ENCODE measurements at places on chromosomes 1 and 21.

DNA sequence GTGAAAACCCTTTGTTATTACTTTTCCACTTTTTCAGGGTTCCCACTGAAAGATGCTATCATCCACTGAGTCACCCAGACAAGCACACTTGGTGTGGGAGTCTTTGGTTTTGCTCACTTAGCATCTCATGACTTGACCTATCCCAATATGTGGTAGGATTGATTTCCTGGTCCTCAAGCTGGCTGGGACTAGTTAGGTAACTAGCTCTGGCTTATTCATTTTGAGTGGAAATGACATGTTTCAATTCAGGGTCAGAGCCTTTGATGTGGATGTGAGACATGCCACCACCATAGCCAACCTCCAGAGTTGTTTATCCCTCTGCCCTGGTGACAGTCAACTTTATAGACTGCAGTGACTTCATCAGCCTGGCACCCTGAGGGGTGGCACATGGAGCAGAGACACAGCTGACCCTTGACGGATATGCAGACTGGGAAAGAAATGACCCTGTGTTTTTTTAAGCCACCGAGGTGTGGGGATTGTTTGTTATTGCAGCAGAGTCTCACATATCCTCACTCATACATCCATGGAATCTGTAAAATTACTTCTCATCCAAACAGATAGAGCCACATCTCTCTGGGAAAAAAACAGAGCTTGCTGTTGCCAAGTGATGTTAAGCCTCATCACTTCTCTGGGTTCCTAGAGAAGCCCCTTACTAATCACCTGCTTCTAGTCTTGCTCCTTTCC, 699.9 kb downstream of the MATN1 start:
- no peak for DNase-seq

- no peak for DNase-seq
These were observed 49.6 kb upstream of the DAB1 start for GRCh38 chr1:57473448-57473847.

GRCh38 chr21:42746240-42746592, 92.8 kb downstream of the PDE9A start:
- no peak for DNase-seq

- DNase-seq: no peak
These were observed 1.0 kb downstream of the EPHA10 start for GRCh38 chr1:37763791-37764413.

DNA sequence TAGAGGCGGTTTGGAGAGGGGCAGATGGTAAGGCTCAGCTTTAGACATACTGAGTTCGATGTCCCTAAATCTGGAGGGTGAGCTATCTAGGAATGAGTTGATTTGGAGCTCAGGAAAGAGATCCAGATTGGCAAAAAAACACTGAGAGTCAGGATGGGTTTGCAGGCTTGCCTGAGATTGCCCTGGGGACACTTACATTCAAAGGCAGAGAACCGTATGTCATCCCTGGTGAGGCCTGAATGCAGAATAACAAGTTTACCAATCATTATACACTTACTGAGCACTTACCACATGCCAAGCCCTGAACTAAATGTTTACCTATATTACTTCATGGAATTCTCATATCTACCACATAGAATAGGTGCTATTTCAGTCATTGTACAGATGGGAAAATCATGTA, 27.5 kb downstream of the TFAP2E start:
- no peak for DNase-seq

DNA sequence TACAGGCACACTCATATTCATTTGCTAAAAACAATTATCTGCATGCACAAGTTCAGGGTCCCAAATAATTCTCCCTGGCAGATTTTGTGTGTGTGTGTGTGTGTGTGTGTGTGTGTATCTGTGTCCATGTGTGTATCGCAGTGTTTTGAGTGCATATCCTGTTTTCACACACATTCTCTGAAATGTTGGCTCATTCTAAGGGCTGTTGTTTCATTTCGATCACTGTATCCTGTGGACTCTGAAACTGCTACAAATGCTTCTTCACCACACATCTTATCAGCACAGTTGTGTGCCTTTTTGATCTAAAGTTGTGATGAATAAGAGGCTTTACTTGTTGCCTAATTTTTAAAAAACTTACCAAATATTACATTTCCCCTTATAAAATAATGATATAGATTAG, 34.6 kb downstream of the NR5A2 start:
- DNase-seq: no peak

GRCh38 chr1:99481391-99481996, 164.4 kb upstream of the PALMD start:
- peak; percentile 79 for DNase-seq

DNA sequence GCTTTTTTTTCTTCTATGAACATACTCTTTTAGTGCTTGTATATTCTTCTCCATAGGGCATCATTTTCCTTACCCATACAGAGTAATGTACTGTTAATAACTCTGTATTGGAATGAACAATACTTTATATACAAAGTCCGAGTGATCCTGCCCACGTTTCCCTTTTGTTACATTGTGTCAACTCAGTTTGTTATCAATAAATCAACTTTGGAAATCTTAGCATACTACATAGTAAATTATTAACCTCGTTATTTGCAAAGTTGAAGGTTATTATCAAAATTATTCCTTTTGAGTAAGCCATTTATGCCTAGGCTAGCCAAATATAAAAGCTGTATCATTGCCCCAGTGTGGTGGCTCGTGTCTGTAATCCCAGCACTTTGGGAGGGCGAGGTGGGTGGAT, 937.4 kb upstream of the TMPRSS15 start:
- DNase-seq: no peak

DNA sequence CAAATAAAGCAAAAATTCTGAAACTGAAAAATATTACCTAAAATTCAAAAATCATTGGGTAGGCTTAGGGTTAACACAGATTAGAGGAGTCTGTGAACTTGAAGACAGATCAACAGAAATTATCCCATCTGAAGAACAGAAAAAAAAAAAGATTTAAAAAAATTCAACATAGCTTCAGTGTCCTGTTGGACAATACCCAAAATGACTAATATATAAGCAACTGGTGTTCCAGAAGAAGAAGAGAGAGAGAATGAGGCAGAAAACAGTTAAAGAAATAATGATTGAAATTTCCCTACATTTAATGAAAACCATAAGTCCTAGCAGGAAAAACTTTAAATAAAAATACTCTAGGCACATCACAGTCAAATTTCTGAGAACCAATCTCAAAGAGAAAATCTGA, 31.5 kb downstream of the TMCO1 start:
- DNase-seq: no peak

- no peak for DNase-seq
These were observed 11.3 kb upstream of the SLC1A7 start for GRCh38 chr1:53153752-53154151.

GRCh38 chr1:2300851-2301606, 72.9 kb downstream of the SKI start:
- DNase-seq: no peak

DNA sequence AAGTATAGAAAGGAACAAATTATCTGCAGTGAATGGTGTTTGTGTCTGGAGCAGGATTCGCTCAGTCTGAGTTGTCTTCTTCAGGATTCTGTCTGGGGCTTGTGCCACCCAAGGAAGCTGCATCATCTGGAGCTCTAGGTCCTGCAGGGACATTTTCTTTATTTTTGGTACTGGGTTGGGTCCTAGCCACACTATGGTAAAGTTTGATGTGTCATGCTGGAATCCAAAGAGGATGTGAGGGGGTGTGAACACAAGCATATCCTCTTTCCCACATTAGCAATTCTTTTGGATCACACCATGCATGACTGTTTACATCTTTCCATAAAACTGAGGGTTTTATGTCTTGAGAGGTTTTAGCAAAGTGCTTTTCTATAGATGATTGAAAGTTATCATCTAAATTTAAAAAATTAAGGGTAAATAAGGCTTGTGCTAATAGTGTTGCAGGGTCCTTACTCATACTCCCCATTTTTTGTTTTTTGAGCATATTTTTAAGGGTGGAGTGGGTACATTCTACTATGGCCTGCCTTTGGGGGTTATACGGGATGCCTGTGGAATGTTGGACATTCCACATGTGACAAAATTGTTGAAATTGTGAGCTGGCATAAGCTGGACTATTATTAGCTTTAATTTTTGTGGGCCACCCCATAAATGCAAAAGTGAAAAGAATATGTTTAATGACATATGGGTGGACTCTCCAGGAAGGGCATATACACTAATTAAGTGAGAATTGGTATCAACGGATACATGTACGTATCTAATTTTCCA, 152.0 kb upstream of the HMCN1 start:
- DNase-seq: no peak

GRCh38 chr1:111481387-111482221, 7.8 kb downstream of the C1orf162 start:
- DNase-seq: peak; percentile 79

DNA sequence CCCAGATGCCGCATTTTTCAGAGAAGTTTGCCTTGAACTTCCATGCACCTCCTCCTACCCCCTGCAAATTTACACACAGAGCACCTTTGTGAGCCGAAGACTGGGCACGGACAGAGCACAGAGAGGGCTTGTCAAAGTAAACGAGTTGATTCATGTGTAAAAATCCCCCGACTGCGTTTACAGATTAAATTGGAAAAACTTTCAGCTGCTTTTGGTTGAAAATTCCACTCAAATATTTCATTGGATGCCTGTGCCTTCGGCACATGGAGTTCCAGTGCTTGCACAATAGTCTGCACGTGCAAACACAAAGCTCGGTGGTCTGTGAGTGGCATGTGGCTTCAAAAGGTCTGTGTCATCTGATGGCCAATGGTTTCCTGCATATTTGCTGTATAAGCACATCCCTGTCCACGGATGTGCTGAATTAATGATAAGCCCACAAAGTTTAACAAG, 177.5 kb downstream of the SETD4 start:
- DNase-seq: no peak

DNA sequence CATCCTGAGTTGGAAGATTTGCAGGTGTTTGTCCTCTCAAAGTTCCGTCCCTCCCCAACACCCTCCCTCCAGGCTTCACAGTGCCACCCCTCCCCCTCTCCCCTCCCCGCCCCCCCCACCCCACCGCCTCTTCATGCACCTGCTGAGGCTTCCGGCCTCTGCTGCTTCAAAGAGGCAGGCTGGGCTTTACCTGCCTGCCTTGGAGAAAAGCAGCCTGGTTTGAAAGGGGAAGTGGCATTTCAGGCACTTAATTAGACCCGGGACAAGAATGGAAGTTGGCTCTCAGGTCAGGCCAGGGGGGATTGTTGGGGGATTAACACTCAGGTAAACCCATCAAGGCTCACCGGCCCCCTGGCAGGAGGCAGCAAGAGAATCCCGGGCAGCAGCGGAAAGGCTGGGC, 21.1 kb downstream of the PAX7 start:
- DNase-seq: peak; percentile 69

GRCh38 chr1:244980605-244981004, 116.3 kb upstream of the HNRNPU start:
- no peak for DNase-seq

- DNase-seq: peak; percentile 66
These were observed 131.8 kb upstream of the NGF start for GRCh38 chr1:115469703-115470476.

- DNase-seq: no peak
These were observed 383.3 kb downstream of the HHAT start for GRCh38 chr1:210711825-210712612.

GRCh38 chr1:85342207-85342606, 65.8 kb upstream of the BCL10 start:
- DNase-seq: no peak

- DNase-seq: no peak
These were observed 72.6 kb upstream of the IPO9 start for GRCh38 chr1:201756406-201756805.

- DNase-seq: no peak
These were observed 32.2 kb downstream of the HSPG2 start for GRCh38 chr1:21904704-21905520.
